NCI-H510A treated with DMSO at 0.1 percent for 48 hours (cell line): ENCODE measurements at places on chromosomes 13 and 19.

DNA sequence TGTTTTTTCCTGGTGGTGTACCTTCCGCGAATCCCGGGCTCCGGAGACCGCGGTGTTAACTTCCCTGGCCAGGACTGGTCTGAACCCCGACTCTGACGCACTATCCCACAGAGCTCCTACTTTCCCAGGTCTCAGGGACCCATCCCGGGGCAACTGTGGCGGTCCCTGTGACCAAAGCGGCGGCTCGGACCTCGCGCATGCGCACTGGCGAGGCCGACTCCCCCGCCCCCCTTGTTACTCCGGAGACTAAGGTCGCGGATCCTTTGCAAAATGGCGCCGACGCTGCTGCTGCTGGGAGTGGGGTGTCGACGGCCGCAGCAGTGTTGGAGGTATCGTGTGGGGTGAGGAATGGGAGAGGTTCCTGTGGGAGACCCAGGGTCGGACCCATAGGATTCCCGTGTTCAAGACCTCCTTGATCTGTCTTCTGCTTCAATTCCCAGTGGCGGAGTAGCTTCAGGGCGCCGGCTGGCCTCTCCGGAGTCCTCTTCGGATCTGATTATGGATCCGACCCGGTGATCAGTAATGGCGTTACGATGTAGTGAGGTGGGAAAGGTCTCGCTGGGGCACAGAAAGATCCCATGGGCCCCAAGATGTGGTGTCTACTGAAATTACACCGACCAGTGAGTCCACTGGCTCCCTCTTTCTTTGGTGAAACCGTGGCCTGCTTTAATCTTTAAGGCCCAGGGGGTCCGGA is 66.6 kb upstream of the ZNF527 start:
- peak; percentile 15 for DNase-seq

DNA sequence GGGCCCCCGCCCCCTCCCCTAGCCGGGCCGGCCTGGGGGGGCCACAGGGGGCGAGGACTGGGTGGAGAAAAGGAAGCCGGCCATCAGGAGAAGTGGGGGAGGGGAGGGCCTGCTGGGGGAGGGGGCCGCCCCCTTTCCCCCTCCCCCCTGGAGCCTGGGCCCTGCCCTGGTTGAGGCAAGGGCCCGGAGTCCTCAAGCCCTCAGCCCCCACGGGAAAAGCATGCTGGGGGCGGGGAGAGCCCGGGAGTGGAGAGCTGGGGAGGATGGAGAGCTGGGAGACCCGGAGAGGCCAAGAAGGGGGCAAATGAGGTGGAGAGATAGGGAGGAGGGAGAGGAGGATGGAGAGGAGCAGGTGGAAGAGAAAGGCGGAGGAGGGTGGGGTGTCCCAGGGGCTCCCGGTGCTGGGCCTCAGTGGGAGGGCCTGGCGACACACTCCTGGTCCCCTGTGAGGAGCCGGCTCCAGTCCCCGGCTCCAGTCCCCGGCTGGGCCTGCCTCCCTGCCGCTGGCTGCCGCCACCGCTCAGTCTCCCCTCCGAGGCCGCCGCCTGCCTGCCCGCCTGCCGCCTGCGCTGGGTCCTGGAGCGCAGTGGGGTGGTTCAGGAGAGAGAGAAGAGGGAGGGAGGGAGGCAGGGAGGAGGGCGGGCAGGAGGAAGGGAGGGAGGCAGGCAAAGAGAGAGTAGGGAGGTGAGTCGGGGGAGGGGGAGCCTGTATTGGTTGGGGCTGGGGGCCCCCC is at the start of gene GRIK5:
TSS of gene GRIK5 (minus strand) at position 588 of the 733 bp plus-strand sequence. CDS start 4,436 bp downstream, outside the sequence.
- DNase-seq: peak; percentile 30

DNA sequence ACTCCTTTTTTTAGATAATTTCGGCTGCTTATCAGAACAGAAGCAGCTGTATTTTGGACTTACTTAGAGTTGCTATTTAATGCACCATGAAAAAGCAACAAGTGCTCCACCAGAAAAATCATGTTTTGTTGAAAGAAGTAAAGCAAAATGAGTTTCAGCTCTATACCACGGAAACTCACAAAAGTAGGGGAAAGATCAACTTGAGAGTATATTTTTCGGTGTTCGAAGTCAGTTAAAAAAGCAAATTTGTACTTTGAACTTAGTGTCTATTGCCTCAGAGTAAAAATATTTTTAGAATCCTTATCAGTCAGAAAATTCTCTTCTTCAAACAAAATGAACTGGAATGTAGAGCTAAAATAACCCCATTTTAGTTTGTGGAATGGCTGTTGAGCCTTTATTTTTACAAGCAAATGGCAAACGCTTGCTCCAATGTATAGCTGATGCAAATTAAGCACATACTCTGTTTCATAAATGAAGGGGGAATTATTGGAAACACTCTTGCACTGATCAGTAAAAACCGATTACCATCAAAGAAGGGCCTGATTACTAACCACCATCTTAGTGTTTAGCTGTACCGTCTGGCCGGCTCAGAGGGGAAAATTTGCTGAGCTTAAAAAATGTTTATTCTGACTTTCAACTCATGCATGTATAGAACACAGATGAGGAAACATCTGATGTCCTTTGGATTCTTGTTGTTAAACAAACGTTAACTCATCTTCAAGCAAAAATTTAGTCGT is 540.7 kb downstream of the GPC6 start:
- no peak for DNase-seq

- peak; percentile 96 for DNase-seq
Observed at GRCh38 chr13:112619730-112620631, 32.0 kb upstream of the TUBGCP3 start.

DNA sequence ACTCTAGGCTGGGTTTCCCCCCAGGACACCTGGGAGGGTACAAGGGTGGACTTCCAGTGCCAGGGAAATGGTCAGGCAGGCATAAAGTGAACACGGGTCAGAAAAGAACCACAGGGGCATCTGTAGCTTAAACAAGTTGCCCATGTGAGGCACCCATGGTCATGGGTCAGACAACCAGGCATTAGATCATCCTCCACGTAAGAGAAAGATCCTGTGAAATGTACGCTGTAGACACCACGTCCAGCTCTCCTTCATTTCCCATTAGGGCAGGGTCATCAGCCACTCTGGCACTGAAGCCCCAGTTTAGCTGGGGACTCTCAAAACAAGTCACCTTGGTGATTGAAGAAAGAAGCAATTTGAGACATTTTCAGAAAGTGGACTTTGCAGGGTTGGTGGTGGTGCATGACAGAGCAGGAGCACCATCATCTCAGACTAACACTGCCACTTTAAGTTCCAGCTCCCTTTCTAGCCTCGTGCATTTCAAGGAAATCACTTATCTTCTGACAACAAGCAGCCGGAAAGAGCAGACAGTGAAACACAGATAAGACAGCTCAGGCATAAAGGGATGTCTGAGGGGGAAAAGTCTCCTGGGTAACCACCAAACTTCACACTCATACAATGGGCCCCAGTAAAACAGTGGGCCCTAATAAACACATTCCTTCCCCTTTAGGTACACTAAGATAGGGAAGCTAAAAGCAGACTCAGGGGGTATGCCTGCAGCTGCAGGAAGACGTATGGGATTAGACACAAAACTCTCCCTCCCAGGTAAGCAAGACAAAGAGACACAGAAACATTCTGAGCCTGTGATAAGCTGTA is 16.1 kb upstream of the SIGLEC6 start:
- no peak for DNase-seq

GRCh38 chr13:34611671-34612070 is 330.4 kb upstream of the NBEA start:
- DNase-seq: peak; percentile 49

DNA sequence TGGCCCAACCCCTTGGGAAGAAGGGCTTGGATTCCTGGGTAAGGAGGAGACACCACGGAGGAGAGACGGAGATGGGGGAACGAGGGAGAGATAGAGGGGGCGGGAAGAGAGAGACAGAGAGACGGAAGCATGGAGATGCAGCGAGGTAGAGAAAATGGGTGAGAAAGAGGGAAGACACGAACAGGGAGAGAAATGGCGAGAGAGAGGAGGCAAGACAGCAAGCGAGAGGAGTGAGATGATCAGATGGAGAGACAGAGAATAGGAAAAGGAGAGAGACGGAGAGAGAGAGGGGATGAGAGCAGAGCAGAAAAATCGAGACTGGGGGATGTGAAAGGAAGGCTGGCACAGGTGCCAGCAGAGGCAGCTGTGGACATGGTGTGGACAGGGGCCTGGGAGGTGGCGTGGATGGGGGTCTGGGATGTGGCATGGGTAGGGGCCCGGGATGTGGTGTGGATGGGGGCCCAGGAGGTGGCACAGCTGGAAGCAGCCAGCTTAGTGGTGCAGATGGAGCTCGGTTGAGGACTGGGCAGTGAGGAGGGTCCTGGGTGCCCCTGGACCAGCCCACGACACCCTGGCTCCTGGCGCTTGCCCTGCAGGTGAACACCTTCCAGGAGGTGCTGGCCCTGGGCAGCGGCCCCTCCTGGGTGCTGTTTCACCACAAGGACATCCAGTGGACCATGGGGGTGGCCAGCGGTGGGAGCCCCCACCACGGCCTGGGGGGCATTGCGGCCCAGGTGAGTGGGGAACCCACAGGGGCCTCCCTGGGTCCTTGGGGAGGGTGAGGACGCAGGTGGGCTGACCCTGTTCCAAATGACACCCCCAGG is 33.9 kb downstream of the HPN start:
- DNase-seq: no peak

- no peak for DNase-seq
Observed at GRCh38 chr13:99281811-99282263, 23.7 kb upstream of the GPR18 start.

- peak; percentile 60 for DNase-seq
Observed at GRCh38 chr19:46529622-46530451, 34.2 kb upstream of the PNMA8B start.

DNA sequence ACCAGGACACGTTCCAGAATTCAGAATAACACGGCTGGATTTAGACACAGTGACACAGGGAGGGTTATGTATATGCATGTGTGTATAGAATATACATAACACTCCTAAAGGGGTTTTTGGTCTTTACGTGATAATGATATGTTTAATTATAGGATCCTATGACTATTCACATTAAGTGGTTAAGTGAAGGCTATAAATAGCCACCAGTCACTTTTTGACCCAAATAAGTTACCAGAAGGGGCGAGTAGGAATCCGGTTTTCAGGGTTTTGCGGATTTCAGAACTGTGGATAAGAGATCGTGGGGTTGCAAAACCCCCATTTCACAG is 6.9 kb downstream of the ANGPTL6 start:
- no peak for DNase-seq

GRCh38 chr13:79939689-79940088 is 401.2 kb downstream of the SPRY2 start:
- DNase-seq: no peak

DNA sequence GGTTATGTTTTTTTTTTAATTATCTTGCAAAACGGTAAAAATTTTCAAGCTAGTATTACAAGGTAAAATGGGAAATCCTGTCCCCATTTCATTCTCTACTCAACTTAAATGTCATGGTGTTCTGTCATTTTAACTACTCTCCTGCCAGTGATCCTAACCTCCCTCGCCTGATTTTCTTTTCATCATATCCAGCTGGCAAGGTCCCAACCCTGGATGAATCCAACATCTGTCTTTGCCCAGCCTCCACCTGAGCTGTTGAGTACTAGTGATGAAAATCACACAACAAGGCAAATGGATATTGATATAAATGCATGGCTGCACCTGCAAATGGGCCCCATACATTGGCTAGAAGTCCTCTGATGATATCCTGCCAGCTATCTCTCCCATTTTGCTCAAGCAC is 6.9 kb upstream of the CDK8 start:
- DNase-seq: no peak

GRCh38 chr19:8320564-8321066 is 560 bp downstream of the NDUFA7 start:
- DNase-seq: no peak

DNA sequence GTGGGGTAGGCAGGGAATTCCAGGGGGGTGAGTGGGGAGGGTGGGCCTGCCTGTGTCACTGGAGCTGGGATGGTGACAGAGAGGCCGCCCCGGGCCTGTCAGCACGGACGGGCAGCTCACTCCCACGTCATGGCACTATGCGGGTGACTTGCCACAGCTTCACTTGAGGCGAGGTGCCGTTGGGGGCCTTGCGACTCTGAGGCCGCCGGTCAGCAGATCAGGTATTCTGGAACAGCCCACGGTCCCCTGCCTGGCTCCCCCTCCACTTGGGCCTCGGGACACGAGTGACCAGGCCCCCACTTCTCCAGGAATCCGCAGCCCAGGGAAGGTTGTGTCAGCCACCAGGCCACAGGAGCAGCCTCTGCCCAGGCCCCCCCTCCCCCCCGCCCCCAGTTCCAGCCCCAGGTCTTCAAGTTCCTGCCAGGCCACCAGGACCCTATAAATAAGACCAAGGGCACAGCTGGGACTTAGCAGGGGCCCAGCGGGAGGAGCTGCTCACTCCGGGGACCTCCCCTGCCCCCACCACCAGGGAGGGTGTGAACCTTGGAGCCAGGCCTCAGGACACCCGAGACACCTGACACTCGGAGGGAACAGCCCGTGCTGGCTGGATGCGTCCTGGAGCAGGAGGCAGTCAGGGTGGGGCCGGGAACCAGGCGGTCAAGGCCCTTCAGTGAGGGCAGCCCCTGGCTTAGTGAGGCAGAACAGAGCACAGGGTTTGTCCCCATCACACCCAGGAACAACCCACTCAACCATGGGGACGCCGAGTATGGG is 2.7 kb upstream of the MIDN start:
- DNase-seq: no peak

DNA sequence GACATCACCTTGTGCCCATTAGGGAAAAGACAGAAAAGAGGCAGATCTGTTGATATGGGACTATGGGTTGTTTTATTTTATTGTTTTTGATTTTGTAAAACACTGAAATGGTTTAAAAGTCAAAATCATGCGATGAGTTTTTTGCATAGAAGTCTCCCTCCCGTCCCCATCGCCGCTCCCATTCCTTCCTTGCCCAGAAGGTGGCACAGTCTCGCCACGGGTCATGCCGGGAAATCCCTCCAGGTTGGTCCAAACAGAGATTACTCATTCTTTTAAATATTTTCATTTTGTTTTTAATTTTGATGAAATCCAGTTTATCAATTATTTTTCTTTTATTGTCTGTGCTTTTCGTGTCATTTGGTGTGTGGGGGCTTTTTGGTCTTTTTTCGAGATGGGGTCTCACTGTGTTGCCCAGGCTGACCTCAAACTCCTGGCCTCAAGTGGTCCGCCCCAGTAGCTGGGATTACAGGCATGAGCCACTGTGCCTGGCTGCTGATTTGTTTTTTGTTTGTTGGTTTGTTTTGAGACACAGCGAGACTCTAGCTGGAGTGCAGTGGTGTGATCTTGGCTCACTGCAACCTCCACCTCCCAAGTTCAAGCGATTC is 9.2 kb downstream of the PGPEP1 start:
- DNase-seq: peak; percentile 13

- DNase-seq: no peak
Observed at GRCh38 chr13:113745059-113745458, 14.0 kb upstream of the TMEM255B start.

- no peak for DNase-seq
Observed at GRCh38 chr19:5407356-5407755, 47.9 kb upstream of the ZNRF4 start.

DNA sequence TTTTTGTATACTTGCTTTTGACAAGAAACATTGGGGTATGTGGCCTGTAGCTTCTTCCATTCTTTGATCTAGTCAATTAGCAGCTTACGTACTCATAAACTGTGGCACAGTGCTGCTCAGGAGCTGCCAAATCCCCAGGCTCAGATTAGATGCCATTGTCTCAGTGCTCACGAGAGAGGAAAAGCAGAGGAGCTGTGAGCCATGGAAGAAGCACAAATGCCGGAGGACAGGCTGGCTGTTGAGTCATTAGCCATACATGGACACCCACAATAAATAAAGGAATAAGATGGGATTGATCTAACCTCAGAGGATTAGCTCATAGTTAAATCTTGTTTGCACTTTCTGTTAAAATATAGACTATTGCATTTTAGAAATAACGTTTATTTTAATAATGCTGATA is 121.7 kb downstream of the POSTN start:
- no peak for DNase-seq

- peak; percentile 83 for DNase-seq
Observed at GRCh38 chr13:113907635-113908617, 44.0 kb upstream of the GAS6 start.
